ENCODE measurements at places on chromosomes 1 and 21. TPM values are rescaled to one million over a fixed set of nuclear protein-coding genes. Genes with fewer than 3 reads are reported as not detected.

- DNase-seq = no peak
Measured at GRCh38 chr1:220900842-220901241, 21.6 kb downstream of the HLX start.

- no peak for DNase-seq
Measured at GRCh38 chr1:75198761-75199160, 64.6 kb downstream of the LHX8 start.

DNA sequence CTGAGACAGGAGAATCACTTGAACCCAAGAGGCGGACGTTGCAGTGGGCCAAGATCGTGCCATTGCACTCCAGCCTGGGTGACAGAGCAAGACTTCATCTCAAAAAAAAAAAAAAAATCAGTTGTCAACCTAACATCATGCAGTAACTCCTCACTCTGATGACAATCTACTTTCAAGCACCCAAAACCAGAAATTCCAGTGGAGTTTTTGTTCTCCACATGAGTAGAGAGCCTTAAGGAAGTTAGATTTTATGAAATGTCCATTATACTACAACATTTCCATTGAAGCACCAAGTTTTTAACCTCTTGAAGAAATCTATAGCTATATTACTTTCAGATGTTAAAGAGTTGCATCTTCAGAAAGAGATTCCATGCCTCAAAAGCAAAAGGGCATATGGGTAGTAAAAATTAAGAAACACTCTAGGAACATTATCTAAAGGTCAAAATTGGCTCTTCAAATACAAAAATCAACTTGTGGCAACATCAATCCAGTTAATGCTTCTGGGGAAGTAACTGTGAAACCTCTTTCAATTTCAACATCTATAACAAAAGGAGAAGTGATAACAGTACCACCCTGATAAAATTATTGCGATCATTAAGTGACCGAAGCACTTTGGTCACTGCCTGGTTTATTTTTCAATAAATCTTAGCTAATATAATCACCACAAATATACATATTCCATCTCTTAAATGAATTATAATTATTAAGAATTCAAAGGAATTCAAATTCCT is 7.7 kb downstream of the LPGAT1 start:
- no peak for DNase-seq

DNA sequence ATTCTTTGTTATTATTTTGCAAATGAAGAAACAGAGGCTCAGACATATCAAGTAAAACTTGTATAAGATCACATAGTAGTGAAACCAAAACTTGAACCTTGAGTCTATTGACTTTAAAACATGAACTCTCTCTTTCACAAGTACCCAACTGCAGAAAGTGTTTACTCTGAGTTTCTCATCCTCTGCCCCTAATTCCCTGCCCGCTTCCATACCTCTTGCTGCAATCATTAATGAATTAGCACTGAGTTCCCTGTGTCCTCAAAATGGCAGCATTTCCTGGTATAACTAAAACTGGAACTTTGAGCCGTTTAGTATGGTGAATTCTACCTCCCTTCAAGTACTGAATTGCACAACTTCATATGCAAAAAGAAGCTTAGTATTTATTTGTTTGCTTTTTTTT is 147.7 kb upstream of the DNAH14 start:
- no peak for DNase-seq

DNA sequence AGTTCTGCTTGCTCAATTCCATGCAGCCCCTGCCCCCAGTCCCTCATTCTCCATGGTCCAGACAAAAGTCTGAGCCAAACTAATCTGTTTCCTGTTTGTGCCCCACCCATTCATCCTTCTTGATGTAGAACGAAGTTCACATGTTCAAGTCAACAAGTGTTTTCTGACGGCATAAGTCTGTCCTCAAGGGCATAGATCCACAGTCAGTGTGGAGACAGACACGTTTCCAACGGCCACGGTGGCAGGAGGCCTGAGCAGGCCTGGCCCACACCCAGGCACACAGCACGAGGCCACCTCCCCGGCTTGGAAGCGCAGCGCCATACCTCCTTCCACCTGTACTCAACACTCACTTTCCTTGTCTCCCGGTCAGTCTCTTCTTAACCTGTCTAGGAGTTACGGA is 16.1 kb downstream of the ADORA1 start:
- no peak for DNase-seq

DNA sequence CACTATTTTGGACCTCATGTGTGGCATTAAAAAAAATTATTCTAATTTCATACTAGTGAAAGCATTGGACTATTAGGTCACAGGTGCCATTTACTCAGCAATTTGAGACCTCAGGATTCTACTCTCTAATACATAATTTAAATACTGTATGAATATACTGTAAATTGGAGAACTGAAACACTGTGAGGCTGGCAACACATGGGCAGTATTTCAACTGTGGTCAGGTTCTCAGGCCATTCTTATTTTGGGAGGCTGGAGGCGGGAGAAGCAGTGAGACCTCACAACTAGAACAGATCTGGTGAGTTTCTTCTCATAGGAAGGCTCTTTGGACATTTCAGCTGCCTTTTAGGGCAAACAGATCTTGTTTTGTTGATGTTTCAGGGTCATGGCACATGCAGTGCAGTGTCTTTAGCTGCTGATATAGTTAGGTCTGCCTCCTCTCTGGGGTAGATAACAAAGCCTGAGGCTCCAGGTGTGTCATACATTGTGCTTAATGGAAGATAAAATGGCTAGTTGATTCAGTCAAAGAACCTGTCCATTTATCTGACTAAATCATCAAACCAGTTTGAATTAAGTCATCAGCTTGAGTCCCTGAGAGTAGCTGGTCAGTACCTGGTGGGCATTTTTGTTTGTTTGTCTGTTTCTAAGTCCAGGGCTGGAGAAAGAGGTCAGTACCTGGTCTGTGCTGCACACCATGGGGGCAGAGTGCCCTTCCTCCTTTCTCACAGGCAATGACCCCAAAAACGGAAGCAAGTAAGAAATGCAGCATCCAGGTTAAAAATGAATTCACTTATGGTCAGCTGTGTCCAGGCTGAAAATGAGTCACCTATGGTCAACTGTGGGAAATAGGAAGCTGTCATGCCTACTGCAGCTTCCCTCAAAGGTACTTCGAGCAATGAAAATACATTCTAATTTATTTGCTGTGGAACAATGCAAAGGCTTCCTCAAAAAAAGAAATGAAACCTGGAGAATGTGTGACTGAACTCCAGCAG is 216.2 kb downstream of the SDCCAG8 start:
- no peak for DNase-seq

Gene OR2T11
- total RNA-seq = not detected

Gene SPATA45
- total RNA-seq = not detected

Gene CFHR4
- total RNA-seq = not detected
